ENCODE measurements at places on chromosomes 2 and 18.

DNA sequence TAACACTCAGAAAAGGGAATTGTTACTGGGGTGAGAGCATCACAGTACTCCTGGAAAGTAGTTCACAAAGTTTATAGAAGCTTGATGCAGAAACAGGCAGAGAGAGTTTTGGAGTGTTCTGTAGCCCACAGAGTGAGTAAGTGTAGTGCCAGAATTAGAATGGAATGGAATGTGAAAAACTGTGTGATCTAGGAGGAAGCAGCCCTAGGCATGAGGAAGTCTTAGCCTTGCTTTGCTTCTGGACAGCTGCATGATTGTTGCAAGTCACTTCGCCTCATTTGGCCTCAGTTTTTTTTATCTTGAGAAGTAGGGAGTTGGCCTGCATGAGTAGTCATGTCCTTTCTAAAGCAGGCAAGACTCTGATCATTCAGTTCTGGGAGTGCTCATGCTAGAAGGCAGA is 10.9 kb downstream of the SERPINB12 start:
- no peak for DNase-seq

DNA sequence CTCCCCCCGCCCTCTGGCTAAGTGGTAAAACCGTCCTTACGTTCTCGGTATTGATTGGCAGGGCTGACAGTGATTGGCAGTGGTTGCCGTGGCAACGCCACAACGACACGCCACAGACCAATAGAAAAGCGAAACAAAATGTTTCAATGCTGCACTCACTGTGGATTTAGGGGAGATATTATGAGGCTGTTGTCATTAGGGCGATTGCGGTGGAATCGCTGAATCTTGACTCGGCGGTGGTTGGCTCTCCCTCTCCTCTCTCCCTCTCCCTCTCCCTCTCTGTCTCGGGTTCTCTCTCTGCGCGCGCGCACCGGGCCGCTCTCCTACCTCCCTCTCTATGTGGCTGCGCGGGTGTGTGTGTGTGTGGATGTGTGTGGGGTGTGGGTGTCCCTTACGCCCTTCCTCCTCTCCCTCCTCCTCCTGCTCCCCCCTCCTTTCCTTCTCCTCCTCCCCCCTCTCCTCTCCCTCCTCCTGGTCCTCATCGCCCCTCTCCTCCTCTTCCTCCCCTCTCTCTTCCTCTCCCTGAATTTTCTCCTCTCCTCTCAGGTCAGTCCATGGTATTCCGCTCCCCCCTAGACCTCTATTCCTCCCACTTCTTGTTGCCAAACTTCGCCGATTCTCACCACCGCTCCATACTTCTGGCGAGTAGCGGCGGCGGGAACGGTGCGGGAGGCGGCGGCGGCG is at the start of gene SIX3:
Gene SIX3, plus strand, starts transcription at position 152 of the 684 bp plus-strand sequence. Its CDS starts 403 bp downstream, at position 555.
- no peak for DNase-seq

- DNase-seq: no peak
Observed at GRCh38 chr2:109613081-109613921, 465 bp downstream of the SEPTIN10 start.

GRCh38 chr2:180075870-180076269 is 68.8 kb upstream of the CWC22 start:
- no peak for DNase-seq

- DNase-seq: no peak
Observed at GRCh38 chr2:237485304-237485703, 1.7 kb upstream of the MLPH start.

GRCh38 chr2:237199577-237199976 is 113.9 kb downstream of the COPS8 start:
- DNase-seq: no peak

- no peak for DNase-seq
Observed at GRCh38 chr2:119389615-119390306, 23.0 kb downstream of the DBI start.

DNA sequence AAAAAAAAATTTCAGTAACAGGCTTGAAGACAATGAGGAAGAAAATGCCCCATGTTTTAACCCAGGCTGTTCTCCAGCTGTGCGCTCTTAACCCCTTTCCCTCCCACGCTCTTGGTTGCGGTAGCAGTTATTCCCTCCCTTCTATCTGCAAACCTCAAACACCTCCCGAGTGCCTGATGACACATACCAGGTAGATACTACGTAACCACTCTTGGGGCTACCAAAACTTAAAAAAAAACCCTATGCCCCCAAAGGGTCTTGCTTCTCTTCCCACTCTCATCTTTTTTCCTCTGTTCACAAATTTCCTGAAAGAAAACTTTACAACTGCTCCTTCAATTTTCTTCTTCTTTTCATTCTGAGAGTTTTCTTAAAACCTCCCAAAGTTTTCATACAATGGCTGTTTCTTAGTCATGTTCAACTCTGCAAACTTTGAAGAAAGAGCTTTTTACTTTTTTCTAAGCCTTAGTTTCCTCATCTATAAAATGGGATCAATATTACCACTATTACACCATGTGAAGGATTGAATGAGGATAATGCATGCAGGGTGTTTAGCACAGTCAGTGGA is 4.9 kb upstream of the DRC1 start:
- no peak for DNase-seq

DNA sequence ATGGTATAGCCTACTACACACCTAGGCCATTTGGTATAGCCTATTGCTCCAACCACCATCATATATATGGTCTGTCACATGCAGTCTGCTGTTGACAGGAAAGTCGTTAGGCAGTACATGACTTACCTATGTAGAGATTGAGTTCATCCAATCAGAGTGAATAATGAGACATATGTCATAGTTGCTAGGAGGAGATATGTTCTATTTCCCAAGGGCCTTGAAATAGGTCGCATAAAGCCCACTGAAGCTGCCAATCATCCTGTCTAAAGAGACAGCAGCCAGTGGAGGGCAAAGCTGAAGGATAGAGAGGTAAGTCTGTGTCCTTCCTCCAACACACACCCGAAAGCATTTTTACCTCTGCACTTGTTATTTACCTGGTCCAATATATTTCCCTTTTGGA is 263.4 kb downstream of the PTPRM start:
- DNase-seq: no peak

GRCh38 chr2:59312967-59313940 is 1072.1 kb upstream of the FANCL start:
- no peak for DNase-seq

- DNase-seq: no peak
Observed at GRCh38 chr2:51813247-51813646, 781.3 kb upstream of the NRXN1 start.

DNA sequence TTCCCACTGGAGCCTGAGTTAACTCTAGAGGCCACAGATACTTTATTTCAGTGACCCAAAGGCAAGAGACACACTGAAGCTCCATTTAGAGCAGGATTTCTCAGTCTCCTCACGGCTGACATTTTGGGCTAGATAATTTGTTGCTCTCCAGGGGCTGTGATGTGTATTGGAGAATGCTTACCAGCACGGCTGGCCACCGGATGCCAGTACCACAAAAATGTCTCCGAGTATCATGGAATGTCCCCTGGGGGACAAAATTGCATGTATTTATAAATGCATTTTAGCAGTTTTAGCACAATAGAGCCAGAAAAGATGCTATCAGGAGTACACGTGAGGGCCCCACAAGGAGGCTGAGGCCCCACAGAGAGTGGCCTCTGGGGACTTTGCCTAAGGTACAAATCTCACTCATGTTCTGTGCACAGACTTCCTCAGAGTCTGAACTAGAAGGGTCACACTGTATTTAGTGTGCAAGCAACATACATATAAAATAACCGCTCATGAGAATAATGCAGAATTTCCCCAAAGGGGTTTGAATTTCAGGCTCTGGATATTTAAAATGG is 20.5 kb upstream of the DCC start:
- DNase-seq: no peak

DNA sequence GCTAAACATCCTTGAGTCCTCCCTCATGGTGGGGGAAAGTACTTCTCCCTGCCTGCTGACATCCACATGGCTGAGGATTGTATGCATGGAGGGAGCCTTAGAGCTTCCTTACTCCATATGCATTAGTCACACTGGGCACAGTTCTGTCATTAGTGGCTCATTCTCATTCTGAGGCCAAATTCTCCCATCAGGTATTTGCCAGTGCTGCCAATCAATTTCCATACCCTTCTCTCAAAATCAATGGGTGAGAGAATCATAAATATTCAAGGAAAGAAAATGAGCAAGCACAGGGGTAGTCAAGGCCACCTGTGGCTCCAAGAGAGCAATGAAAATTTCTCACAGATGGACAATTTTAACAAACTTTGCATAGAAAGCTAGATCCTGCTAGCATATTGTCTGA is 422.6 kb upstream of the SETBP1 start:
- no peak for DNase-seq

DNA sequence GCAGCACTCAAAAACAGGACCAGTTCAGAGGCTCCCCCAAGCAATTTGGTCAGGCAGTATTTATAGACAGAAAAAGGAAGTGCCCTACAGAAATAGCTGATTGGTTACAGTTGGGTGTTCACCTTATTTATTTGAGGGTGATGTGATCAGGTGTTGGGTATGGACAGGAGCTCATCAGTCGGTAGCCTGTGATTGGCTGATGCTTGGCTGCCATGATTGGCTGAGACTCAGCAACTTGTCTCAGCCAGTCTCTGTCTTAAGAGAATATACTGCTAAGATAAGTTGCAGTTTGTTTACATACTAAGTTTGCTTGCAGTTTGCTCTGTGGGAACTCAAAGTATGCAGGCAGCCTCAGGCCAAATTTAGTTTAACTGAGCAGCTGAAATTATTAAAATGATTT is 9.4 kb downstream of the ABCG8 start:
- DNase-seq: no peak
